NCI-H187 treated with DMSO at 0.1 percent for 48 hours (cell line): ENCODE measurements at places on chromosomes 1 and 21.

GRCh38 chr1:21154717-21155116 is 22.0 kb downstream of the EIF4G3 start:
- no peak for DNase-seq

GRCh38 chr1:6220236-6220635 is 14.3 kb downstream of the RNF207 start:
- DNase-seq: no peak

- DNase-seq: no peak
Measured at GRCh38 chr1:41455479-41456332, 28.8 kb downstream of the EDN2 start.

DNA sequence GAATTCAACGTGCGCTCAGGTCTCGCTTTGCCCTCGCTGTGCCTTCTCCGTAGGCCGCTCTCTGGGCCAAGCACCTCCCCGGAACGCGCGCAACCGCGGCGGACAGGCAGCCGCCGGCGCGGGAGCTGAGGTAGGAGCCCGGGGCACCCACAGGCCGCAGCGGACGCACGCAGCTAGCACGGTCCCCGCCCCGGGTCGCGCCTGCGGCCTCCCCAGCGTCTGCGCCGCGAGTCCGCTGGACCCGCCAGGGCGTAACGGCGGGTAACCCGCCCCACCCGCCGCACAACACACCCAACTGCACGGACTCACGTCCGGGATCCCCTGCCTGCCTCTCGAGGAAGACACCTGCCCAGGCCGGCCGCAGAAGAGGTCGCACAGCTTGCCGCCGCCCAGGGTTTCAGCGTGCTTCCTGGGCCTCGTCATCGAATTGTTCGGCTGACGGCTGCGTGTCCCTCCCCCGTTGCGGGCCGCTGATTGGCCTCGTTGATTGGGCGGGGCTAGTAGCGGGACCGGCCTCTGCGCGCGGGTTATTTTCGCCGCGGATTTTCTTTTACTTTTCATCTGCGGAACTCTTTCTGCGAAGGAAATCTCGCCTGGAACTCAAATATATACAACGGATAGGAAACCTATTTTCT is at the start of gene CLCC1:
Gene CLCC1 (minus strand): TSS at position 433 of the 635 bp plus-strand sequence. CDS start 13,047 bp downstream, outside the sequence.
- peak; percentile 59 for DNase-seq

DNA sequence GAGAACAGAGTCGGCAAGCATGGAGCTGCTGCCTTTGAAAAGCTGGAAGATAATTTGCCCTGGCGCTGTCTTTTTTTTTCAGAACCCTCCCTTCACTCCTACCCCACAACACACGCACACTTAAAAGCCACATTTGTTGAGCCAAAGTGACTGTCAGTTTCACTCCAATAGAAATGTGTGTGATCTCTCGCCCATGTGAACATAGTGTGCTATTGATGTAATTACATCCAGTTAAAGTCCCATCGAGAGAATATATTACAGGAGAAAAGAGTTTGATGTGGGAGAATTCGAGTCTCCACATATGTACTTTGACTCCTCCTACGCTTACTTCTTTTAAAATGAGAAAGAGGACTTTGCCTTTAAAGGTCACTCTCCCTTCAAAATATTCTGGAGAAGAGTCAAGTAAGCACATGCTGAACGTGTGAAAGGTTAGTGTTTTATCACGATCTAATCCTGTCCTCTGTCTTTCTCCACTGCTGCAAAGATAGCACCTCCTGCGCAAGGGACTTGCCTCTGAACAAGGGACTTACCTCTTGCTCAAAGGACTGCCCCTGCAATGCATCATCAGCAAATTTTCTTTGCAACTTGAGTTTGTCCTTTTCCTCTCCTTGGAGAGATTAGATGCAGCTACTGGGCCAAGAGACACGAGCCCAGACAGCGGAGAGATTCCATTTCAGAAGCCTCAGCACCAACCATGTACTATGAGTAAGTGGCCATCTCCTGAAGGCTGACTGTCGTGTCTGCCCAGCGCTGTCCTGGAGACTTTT is 613.9 kb downstream of the PTPRU start:
- DNase-seq: no peak

- no peak for DNase-seq
Measured at GRCh38 chr1:221708987-221709386, 32.9 kb downstream of the DUSP10 start.

DNA sequence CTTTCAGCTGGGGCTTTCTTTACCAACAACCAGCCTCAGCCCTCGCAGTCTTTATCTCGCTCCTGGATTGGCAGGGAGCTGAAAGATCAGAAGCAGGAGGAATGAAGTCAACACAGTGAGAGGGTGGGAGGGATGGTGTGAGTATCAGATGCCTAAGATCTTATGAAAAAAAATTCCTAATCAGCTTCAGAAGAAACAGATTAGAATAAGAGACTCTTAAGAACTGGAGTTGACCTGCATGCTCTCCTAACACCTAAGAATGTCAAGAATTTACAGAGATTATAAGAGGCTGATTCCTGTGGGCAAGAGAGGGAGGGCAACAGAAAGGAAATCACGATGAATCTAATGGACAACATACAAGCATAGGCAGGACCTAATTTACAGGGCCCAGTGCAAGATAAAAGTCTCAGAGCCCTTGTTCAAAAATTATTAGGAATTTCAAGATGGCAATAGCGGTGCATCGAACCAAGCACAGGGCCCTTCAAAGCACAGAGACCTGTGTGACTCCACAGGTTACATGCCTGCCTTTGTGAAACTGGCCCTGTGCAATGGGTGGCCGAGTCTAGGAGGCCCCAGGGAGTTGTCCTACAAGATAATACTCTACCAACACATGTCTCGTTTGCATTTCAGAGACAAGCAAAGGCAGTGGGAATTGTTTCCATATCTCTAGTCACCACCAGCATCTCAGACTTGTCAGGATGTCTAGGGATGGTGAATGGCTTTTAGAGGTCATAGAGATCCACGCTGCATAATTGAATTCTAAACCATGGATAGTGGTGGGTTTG is 65.3 kb upstream of the PPP2R5A start:
- DNase-seq: no peak

DNA sequence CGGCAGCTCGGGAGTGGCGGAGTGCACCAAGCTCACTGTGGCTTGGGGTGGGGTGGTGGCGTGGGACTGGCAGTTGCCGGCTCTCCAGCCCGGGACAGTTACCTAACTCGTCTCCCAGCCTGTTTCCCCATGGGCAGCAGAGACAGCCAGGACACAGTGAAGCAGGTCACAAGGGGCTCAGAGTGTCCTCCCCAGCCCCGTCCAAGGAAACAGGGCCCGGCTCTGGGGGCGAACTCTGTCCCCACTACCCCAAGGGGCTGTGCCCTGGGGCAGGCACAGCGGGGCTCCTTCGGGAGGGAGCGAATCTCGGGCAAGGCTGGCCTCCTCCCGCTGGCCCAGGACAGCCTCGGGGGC is 759 bp downstream of the GPR157 start:
- DNase-seq: no peak

- DNase-seq: no peak
Measured at GRCh38 chr1:54483875-54484437, 64.1 kb upstream of the ACOT11 start.

DNA sequence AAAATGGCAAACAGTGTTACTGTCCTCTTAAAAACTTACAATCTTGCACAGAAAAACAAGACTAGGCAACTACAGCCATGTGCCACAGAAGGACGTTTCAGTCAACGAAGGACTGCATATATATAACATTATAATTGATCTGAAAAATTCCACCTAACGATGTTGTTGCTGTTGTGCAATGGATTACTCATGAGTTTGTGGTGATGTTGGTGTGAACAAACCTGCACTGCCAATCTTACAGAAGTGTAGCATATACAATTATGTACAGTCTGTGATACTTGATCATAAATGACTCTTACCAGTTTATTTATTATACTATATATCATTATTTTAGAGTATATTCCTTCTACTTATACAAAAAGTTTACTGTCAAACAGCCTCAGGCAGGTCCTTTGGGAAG is 6.8 kb upstream of the VAMP4 start:
- no peak for DNase-seq

- DNase-seq: no peak
Measured at GRCh38 chr1:109214695-109215623, 1.2 kb downstream of the SARS1 start.

- DNase-seq: no peak
Measured at GRCh38 chr1:231194843-231195516, 33.1 kb downstream of the TRIM67 start.
